NCI-H187 treated with DMSO at 0.1 percent for 48 hours (cell line): ENCODE measurements at places on chromosomes 5 and 9.

GRCh38 chr5:1089146-1089545 lies 22.7 kb downstream of the SLC12A7 start:
- no peak for DNase-seq

DNA sequence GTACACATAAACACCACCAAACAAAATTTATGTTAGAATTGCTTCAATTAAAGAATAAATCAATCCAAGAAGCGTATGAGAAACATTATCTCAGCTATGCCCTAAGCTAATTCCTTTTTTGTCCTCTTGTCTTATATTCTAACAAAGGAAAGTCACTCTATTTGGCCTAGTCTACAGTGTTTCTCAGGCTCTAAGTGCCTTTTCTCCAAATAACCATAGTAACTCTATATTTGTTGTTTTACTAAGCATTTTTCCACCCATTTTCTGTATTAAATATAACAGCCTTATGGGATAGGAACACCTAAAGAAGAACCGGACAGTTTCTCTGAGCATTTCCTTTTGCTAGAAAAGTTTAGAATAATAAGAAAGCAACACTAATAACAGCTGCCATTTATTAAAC lies 120.1 kb upstream of the MTAP start:
- DNase-seq: no peak

DNA sequence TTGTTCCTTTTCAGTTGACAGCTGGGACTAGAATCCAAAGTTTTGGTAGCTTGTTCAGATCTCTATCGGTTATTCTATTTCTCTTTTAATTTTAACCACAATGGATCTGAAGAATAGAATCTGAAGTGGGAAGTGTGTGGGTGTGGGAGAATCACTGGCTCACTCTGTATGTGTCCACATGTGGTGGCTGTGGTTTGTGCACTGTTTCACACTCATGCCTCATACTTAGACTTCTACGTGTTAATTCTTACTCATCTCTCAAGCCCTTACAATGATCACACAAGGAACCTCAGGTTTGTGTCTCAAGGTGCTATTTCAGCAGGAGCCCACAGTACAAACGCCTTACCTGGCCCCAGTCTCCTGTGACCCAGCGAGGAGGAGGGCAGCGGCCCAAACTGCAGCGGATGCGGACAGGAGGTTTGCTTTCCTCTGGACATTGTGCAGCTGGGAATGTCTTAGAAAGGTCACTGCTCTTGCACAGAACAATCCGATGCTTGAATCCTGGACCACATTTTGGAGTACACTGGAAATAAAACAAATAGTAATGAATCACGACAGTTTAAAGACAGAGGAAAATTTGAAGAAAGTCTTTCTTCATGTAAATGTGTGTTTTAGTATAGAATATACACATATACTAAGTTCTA lies 309.1 kb downstream of the ADAMTS6 start:
- no peak for DNase-seq

GRCh38 chr5:64458948-64459347 lies 46.9 kb upstream of the RGS7BP start:
- no peak for DNase-seq

DNA sequence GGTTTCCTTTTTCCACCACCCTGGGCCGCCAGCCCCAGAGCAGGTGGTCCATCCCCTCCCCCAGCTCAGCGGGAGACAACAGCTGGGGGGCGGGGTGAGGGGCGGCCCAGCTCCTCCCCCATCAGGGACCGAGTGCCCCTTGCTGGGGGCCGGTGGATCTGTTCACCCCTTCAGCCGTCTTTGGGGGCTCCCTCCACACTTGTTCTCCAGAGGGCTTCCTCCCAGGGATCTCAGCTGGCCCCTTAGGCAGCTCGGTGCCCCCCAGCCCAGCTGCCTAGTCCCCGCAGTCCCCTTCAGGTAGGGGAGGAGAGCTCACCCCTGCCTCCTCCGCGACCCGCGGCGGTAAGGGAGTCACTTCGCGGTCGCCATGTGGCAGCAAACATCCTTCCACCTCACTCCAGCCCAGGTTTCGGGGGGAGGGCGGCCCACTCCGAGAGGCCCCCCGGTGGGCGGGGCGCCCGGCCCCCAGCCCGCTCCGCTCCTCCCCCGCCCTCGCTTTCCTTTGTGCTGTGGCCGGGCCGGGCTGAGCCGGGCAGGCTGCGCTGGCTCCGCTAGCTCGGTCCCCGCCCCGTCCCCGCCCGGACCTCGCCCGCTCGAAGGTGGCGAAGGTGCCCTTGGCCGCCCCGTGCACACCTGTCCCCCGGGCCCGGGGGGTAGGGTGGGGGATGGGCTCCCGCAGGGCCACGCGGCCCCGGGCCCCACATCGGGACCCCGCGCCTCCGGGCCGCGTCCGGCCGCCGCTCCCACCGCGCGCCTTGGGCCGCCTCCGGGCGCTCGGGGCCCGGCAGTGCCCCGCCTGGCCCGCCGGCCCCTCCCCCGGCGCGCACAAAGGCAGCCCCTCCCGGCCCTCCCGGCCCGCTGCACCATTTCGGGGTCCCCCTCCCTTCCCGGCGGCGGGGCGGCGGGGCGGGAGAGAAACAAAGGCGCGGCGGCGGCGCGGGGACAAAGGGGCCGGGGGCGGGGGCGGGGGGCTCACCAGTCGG lies 683 bp downstream of the DBN1 start:
- no peak for DNase-seq

DNA sequence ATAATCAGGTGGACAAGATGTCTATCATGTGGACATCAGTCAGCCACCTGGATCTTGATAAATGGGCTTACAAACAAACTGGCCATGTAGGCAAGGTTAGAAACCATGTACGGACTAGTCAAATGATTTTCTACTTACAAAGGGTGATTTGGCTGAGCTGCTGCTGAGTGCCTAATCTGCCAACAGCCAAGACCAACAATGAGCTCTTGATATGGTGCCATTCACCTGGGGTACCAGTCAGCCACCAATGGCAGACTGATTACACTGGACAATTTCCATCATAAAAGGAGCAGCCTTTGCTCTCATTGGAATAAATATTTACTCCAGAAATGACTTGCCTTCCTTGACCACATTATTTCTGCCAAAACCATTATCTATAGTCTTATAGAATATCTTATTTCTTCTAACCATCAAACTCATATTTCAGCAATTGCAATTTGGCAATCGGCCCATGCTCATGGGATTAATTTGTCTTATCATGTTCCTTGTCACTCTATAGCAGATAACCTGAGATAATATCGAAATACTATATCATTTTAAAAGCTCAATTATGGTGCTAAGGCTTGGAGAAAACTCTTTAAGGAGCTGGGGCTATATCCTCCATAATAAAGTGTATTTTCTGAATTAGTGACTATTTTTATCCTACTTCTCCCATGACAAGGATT lies 135.1 kb downstream of the SLC25A46 start:
- no peak for DNase-seq

GRCh38 chr9:16640649-16641048 lies 229.8 kb downstream of the BNC2 start:
- no peak for DNase-seq

DNA sequence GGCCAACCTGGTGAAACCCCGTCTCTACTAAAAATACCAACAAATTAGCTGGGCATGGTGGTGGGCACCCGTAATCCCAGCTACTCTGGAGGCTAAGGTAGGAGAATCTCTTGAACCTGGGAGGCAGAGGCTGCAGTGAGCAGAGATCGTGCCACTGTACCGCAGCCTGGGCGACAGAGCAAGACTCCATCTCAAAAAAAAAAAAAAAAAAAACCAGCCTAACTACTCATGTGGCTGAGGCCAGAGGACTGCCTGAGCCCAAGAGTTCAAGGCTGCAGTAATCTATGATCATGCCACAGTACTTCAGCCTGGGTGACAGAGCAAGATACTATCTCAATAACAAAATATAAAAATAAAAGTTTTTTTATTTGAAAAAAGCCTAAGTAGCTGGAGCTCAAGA lies 3.2 kb downstream of the UBTD2 start:
- DNase-seq: no peak

GRCh38 chr5:7169240-7169878 lies 226.6 kb upstream of the ADCY2 start:
- DNase-seq: no peak

- no peak for DNase-seq
Observed at GRCh38 chr5:66882606-66883227, 286.5 kb downstream of the MAST4 start.

- DNase-seq: no peak
Observed at GRCh38 chr5:88245241-88245892, 23.3 kb downstream of the TMEM161B start.

DNA sequence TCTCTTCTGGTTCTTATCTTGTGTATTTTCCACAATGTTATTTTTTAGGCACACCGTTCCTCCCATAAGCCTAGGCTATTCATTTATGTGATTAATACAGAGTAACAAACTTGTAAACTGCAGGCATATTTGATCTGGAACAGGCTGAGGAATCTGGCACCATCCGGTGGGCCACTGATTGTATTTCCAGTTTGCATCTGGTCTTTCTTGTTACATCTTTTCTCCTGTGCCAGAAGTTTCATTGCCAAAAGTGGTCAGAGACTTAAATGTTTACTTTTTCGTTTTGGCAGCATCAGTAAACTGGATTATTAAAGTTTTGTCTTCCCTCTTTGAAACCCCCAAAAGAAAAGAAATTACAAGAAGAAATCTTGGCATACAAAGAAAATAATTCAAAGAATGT lies 17.9 kb upstream of the ZCCHC7 start:
- no peak for DNase-seq

DNA sequence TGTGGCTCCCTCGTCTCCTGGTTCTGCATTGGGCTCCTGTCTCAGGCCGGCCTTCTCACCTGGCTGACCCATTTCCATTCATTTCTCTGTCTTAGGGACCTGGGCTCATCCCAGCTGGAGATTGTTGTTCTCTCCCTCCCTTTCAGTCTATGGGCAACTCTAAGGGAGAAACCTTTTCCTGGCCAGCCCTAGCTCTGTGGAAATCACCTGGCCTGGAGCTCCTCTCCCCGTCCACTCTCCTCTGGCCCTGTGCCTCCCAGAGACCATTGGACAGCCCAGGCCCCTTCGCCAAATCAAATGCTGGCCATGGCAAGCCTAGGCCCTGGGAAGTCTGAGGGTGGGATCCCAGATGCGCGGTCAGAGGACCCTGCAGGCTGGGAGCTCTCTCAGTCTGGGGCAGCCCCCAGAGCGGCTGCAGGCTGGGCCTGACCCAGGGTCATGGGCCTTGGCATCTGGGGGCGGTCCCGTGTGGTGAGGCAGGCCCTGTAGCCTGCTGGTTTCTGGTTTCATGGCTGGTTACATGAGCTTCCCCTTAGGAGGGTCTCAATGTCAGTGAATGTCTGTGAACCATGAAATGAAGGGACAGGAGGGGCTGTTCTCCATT lies 253.5 kb downstream of the AOPEP start:
- DNase-seq: no peak

- DNase-seq: no peak
Observed at GRCh38 chr9:104798209-104798995, 34.5 kb downstream of the NIPSNAP3B start.

GRCh38 chr9:109320331-109320741 lies 523 bp downstream of the EPB41L4B start:
- no peak for DNase-seq

DNA sequence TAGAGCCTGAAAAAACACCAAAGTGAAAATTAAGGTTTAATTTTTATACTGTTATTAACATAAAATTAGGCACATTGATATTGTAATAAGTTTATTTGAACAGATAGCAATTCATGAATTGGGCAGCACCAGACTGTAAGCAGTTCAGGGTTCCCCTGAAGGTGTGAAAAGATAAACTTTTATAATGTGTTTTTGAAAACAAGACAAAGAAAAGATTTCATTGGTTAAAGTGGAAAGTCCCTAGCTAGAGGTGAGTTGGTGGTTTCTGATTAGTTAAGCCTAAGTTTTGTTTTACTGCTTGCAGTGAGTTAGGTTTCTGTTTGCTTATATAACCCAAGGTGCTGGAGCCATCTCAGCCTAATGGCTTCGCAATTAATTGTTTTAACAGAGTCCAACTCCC lies 96.5 kb upstream of the RPS23 start:
- DNase-seq: no peak

DNA sequence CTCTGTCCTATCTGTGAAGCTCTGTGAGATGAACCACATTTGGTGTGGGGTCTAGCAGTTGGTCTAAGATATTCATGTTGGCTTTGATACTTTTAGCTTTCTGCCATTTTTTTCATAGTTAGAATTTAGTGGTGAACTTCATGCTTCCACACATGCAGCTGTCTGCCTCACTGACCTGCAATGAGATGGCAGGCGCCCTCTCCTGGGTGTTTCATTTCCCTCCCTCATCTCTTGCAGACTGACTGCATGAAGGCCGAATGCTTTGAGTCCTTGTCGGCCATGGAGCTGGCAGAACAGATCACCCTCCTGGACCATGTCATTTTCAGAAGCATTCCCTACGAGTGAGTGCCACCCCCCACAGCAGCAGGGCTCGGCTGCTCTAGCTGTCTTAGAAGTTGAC lies 26.1 kb upstream of the CKMT2 start:
- DNase-seq: no peak

GRCh38 chr5:26812714-26813113 lies 225.7 kb downstream of the CDH9 start:
- DNase-seq: no peak

DNA sequence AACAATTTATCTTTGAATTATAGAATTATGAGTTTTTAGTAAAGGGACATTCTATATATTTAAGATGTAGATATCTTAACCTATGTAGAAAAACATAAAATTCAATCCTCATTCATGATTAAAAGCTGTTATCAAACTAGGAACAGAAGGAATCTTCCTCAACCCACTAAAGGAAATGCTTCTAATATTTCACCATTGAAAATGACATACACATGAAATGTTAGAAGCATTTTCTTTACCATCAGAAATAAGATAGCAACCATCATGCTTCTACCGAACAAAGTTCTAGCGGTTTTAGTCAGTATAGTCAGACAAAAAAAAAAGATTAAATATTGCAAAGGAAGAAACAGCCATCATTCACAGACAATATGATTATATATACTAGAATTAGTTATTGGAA lies 32.2 kb downstream of the SHOC1 start:
- no peak for DNase-seq

DNA sequence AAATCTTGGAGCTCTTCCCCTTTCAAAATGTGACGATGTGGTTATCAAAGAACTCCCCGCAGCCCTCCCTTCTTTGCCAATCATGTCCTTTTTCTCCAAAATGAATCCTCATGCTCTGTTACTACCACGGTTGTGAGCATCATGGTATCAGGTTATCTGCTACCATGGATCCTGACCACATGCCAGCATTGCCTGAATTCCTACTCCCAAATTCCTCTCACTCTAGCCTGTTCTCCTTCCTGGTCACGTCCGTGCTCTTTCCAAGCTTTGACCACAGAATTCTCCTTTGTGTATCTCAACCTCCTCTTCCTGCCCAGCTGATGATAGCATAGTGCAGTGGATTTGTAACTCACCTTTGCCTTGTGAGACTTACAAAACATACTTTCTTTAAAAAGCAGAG lies 59.5 kb upstream of the FBXL7 start:
- no peak for DNase-seq

DNA sequence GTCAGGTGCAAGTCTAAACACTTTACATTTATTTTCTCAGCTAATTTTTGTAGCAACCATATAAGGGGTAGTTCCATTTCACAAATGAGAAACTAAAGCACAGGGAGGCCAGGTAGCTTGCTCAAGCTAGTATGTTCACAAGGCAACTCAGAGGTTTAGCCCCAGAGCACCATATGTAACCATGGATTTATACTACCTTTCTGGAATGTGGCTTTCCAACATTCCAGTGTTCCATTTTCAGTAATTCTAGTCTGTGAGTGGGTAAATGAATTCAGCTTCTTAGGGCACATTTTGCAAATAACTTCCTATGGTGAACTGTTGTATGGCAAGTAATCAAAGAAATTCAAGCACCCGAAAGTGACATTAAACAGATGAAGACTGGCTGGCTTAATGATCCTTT lies 25.0 kb upstream of the CAST start:
- no peak for DNase-seq

- no peak for DNase-seq
Observed at GRCh38 chr9:36548454-36548853, 24.2 kb upstream of the MELK start.
